ENCODE measurements at places on chromosomes 5 and 9.

DNA sequence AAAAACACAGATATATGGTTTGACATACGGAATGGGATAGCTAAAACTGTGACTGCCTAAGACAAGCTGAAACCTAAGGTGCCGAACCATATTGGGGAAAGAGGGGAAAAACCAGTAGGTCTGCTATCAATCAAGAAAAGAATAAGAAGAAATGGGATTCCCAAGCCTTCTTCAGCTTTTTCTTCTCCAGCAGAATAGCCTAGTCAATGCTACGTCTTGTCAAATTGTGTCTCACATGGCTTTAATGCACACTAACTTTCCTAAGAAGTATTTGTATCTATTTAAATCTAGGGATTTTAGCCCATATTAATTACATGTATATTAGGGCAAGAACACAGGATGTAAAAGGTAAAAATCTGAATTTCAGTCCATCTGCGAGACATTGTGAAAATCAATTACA lies 797 bp upstream of the FBXO38 start:
- no peak for DNase-seq

DNA sequence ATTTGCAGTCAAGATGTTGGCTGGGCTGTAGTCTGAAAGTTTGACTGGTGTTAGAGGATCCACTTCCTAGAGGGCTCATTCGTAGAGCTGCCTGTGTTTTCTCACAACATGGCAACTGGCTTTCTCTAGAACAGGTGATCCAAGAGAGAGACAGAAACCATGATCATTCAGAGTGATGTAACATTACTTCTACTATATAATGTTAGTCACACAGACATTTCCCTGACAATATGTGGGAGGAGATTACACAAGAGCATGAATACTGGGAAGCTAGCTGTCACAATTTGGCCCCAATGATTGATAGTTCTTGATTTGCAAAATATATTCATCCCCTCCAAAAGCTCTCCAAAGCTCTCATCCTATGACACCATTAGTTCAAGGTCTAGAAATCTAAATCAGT lies 10.9 kb upstream of the TMEM161B start:
- DNase-seq, result no peak

GRCh38 chr5:78903861-78904260 lies 81.2 kb downstream of the ARSB start:
- DNase-seq, result no peak

DNA sequence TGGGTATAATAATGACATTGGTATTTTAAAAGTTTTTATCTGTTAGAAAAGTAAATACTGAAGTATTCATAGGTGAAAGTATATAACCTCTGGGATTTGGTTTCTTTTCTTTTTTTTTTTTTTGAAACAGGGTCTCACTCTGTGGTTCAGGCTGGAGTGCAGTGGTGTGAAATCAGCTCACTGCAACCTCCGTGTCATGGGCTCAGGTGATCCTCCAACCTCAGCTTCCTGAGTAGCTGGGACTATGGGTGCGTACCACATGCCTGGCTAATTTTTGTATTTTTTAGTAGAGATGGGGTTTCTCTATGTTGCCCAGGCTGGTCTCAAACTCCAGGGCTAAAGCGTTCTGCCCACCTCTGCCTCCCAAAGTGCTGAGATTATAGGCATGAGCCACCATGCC lies 7.2 kb downstream of the HSDL2 start:
- no peak for DNase-seq

All from ecto neural progenitor cell (in vitro differentiated cells).